Cerebellar cortex (tissue), 1 donor: ENCODE measurements at places on chromosomes 1 and 21.

DNA sequence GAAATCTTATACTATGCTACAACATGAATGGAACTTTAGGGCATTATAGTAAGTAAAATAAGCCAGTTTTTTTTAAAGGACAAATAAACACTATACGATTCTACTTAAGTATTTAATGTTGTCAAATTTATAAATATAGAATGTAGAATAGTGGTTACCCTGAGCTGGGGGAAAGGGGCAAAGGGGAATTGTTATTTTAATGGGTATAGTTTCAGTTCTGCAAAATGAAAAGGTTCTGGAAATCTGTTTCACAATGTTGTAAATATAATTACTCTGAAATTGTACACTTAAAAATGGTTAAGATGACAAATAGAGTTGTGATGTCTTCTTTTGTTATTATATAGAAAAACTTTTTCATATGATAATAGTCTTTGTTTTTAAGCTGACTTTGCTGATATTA, 366.3 kb downstream of the MRPL39 start:
- DNase-seq: no peak

DNA sequence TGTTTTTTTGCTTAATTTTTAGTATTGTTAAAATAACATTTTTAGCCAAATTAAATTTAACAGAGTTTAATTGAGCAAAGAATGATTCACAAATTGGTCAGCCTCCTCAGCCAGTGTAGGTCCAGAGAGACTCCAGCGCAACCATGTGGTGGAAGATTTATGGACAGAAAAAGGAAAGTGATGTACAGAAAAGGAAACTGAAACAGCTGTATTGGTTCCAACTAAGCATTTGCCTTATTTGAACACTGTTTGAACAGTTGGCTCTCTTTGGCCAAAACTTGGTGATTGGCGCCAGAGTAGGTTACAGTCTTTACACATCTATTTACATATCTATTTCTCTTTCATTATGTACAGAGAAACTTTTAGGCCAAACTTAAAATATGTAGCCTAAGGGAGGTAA, 19.4 kb downstream of the RPS6KC1 start:
- peak; percentile 16 for DNase-seq

GRCh38 chr1:92995441-92996430, 34.5 kb upstream of the DIPK1A start:
- DNase-seq: no peak

DNA sequence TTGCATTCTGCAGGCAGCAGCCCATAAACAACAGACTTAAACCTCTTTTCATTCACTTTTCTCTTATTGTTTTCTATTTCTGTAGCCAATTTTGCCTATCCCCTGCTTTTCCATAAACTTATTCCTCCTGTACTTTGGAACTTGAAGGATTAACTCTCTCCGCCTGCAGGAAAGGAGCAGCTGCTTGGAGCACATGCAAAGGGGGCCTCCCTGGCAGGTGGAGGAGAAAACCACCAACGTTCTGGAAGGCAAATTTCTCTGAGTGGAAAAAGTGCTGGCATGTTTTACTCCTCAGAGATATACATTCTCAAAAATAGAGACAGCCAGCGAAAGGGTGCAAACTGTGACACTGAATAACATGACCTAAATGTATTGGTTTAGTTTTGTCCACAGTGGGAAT, 33.6 kb downstream of the RGS21 start:
- DNase-seq: no peak

GRCh38 chr1:15975358-15975804, 520 bp downstream of the ZBTB17 start:
- peak; percentile 53 for DNase-seq

DNA sequence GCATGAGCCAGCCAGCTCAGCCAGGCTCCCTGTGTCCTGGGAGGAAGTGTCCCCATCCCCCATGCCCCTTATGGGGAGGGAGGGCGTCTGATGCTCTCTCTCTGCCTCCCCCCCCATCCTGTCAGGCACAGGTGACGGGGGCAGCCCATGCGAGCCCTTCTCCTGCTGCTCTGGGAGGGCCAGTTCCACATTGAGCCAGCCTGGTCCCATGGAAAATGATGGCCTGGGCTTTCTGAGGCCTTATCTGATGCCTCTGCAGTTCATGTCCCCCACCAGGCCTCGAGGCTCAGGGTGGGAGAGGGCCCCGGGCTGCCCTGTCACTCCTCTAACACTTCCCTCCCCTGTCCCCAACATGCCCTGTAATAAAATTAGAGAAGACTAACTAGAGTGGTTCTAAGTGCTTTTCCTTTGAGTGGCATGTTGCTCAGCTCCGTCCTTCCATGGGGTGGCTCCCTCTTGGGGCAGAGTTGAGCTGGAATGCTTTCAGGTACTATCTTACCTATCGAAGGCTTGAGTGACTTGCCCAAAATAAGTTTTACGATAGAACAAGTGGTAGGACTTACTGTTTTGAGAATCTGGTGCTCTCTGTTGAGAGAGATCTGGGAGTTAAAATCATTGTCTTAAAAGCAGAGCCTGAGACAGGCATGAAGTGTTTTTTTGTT, 1.8 kb upstream of the MTFR1L start:
- no peak for DNase-seq

DNA sequence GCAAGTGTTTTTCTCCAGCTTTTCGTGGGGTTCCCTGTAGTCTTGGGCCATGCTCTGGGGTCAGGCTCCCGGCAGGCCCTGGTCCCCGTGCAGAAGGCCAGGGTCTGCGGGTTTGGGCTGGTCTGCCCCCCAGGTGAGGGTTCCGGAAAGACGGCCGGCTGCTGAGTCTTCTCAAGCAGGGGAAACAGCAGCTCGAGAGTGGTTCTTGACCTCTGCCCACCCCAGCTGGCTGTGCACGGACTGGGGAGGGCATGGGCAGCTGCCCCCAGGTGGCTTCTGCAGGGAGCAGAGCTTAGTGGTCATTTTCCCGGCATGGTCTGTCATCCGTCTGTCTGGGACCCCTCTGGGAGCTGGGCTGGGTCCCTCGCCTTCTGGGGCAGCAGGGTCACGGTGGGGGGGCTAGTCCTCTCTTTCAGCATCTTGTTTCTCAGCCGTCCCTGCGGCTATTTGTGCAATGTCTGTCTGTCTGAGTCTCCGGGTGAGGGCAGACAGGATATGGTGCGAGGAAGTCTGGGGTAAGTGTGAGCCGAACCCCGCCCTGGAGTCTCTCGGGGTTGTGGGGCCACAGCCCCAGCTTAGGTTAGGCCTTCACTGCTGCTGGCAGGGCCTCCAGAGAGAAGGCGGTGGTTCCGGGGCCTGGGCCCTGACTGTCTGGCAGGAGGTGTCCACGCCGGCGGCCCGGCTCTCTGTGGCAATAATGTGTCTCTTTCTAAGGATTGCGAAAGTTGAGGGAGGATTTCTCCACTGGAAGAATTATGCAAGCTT, 6.1 kb downstream of the SKI start:
- no peak for DNase-seq

DNA sequence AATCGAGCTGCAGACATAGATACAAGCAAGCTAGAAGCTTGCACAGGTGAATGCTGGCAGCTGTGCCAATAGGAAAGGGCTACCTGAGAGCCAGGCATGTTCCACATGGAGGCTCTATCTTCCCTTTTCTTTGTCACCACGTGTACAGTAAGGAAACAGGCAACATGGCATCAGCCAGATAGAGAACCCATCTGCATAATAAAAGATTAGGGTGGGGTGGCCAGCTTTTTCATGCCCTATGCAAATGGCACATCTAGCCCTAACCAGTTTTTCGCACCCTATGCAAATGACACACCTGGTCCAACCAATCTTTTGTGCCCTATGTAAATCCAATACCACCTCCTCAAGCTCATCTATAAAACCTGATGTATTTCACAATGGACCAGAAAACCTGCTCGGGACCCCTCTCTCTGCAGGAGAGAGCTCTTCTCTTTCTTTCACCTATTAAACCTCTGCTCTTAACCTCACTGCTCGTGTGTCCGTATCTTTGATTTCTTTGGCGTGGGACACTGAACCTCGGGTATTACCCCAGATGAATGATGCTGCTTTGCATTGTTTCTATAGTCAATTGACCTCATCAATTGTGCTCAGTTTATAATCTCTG, 93.9 kb downstream of the SLC30A10 start:
- DNase-seq: no peak

- DNase-seq: no peak
These were observed 43.1 kb upstream of the CXADR start for GRCh38 chr21:17469727-17470126.

- no peak for DNase-seq
These were observed at the start of gene L1TD1 for GRCh38 chr1:62194651-62195544. Gene L1TD1, plus strand, starts transcription at chr1:62194849. Its CDS starts 11,780 bp downstream, at chr1:62206629.

DNA sequence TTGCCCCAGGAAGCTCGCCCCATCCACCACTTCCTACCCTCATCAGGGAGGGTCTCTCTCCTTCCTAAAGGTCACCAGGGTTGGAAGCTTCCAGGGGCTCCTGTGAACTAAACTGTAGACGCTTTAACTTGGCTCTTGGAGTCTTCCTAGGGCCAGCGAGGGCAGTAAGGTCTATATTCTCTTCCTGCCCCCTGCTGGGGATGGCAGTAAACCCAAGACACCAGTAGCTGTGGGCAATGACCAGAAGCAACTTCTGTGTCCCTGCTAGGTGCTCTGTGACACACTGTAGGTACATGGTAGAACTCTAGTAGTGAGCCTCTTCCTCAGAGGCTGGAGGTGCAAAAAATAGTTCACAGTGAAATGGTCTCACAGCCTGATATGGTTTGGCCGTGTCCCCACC, 30.0 kb downstream of the KCND3 start:
- no peak for DNase-seq

- DNase-seq: no peak
These were observed 85.3 kb upstream of the ARHGAP29 start for GRCh38 chr1:94322696-94323095.

DNA sequence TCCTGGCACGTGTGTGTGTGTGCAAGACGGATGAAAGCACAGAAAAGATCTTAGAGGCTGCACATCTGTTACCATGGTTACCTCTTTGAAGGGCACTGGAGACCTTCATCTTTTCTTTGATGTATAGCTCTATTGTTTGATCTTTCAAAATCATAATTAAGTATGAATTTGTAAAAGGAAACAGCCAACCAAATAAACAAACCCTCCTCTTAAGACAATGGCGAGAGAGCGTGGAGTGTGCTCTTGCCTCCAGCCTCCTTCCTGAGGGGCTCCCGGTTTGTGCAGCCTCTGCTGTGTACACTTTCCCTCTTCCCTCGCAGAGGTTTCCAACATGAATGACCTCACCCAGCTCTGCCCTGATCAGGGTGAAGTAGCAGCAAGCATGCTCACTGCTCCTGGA, 27.9 kb downstream of the CACNA1S start:
- no peak for DNase-seq

- DNase-seq: no peak
These were observed 1.1 kb downstream of the CD84 start for GRCh38 chr1:160578175-160578524.

DNA sequence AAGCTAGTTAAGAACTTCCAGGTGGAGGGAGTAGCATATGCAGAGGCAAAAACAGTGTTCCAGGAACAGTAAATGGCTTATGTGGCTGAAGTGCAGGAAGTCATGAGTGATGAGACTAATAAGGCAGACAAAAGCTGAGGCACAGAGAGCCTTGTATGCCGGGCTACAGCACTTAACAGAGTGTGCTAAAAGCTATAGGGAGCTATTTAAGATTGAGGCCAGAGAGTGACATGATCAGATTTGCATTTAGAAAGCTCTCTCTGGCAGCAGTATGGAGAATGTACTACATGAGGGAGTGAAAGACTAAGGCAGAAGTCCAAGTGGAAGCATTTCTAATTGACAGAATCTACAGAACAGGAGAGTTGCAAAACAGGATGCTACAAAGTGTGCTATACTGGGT, 38.6 kb downstream of the WASF2 start:
- DNase-seq: no peak

DNA sequence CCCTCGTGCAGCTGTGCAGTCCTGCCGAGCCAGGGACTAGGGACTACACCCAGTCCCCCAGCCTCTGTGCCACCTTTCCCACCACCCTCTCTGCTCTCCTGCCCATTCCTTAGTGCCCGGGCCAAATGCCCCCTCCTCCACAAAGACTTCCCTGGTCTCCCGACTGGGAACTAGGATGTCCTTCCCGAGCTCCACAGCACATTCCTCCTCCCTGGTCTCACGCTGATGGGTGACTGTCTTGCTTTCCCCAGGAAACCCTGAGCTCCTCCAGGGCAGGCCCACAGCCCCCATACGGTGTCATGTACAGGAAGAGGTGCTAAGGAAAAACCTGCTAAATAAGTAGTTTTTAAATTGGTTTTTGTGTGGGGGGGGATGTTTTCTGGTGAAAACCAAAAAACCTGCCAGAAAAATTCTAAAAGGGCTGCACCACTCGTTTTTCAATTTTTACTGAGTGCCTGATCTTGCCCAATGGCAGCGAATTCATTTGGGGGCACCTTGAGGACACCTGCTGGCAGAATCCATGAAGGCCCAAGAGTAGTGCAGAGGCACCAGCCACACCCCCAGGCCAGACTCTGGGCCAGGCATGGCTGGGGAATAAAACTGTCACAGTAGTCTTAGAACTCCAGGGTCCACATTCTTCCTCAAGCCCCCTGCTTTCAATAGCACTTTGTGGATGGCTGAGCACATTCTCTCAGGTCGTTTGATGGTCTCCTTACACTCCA, 50.4 kb downstream of the GLIS1 start:
- DNase-seq: no peak

DNA sequence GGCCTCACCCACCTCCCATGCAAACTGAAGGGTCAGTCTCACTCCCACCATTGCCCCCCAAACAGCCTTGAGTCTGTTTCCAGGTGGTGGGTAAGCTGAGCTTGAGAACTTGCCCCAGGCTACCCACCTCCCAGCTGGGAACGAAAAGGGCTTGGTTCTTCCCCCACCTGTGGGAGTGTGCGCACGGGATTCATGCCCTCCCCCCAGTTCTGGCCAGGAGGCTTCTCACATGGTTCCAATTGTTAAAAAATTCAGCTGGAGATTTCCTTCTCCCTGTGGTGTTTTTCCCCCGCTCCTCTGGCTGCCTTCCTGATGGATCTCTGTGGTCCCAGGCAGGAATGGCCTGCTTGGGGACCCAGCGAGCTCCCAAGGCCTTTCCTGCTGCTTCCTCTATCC, 81.8 kb upstream of the C21orf91 start:
- no peak for DNase-seq

GRCh38 chr1:78304761-78305160, 186.0 kb upstream of the PTGFR start:
- DNase-seq: no peak

DNA sequence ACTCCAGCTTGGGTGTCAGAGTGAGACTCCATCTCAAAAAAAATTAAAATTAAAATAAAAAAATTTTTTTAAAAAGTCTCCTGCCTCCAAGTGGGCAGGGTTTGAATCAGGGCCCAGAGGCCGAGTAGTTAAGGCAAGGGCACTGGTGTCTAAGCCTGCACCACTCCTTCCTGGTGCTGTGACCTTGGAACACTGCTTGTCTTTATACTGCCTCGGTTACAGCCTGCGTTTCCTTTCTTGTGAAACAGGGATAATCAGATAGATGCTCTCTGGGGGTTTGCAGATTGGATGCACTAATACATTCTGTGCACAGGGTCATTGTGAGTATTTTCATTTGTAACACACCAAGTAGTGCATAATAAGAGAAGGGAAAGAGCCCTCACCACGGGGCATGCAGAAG, 58.4 kb upstream of the EFHD2 start:
- DNase-seq: no peak
